Activated CD4-positive, alpha-beta T cell treated with anti-CD3 and anti-CD28 coated beads for 48 hours (primary cell): ENCODE measurements at places on chromosomes 5 and 9.

- DNase-seq = peak; percentile 83
Measured at GRCh38 chr5:73160239-73160671, 12.7 kb upstream of the TMEM174 start.

- DNase-seq = no peak
Measured at GRCh38 chr5:10077791-10078545, 171.7 kb downstream of the ATPSCKMT start.

GRCh38 chr9:120965344-120966012, 38.9 kb upstream of the TRAF1 start:
- DNase-seq = no peak

DNA sequence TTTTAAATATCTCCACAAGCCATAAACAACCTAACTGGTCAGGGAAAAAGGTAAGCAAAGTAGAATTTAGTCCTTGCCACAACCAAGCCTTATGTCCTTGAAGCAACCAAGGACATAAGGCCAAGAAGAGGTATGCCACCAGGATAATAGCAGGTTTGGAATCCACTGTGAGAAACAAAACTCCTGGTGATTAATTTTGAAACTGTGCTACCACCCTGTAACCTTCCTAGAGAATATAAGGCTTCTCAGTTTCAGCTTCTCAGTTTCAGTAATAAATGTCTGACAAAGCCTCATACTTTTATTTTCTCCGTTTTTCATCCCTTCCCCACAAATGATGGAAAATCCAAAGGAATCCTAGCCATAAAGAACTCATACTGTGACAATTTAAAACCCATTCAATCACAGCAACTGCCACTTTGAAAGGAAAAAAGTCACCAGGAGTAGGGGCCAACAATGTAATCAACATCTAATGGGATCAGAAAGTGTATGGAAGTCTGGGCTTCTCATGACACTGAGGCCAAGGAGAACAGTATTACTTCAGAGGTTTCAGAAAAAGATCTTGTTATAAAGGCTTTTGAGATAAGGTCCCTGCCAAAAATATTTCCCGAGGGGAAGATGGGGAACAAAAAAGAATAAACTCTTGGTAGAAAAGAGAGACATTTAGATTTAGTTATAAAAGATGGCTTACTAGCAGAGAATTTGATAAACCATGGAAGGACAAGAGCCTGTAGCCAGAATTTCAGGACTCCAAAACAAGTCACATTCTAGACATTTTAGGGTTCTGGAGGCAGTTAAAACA, 189.2 kb downstream of the TSSK1B start:
- no peak for DNase-seq

GRCh38 chr5:39092581-39093351, 18.6 kb upstream of the RICTOR start:
- DNase-seq = no peak

- peak; percentile 48 for DNase-seq
Measured at GRCh38 chr5:91219803-91220371, 163.2 kb downstream of the ARRDC3 start.

GRCh38 chr5:98763001-98763630, 10.3 kb upstream of the RGMB start:
- DNase-seq = no peak

DNA sequence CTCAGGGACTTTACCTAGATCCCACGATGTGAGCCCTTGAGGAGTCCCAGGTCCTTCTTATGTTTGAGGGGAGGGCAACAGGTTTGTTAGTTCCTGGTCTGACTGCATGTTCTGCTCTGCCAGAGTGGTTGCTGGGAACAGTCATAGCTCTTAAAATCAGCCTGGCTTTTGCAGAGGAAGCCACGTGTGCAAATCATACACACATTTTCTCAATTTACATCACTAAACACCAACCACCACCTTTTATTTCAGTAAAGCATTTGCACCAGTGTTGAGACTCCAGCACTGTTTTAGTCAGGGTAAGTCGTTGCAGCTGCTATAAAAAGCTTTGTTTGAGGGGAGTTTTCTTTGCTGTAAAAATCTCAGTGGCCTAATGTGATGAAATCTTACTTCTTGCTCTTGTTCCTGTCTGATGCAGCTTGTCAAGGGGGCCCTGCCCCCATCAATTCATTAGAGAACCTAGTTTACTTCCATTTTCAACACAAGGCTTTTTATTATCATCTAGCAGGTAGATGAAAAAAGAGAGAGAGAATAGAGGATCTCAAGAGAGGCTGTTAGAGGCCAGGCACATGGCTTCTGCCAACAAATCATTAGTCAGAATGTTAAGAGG, 70.3 kb upstream of the VCAN start:
- no peak for DNase-seq

- no peak for DNase-seq
Measured at GRCh38 chr5:164296603-164297080, 791.2 kb downstream of the MAT2B start.

DNA sequence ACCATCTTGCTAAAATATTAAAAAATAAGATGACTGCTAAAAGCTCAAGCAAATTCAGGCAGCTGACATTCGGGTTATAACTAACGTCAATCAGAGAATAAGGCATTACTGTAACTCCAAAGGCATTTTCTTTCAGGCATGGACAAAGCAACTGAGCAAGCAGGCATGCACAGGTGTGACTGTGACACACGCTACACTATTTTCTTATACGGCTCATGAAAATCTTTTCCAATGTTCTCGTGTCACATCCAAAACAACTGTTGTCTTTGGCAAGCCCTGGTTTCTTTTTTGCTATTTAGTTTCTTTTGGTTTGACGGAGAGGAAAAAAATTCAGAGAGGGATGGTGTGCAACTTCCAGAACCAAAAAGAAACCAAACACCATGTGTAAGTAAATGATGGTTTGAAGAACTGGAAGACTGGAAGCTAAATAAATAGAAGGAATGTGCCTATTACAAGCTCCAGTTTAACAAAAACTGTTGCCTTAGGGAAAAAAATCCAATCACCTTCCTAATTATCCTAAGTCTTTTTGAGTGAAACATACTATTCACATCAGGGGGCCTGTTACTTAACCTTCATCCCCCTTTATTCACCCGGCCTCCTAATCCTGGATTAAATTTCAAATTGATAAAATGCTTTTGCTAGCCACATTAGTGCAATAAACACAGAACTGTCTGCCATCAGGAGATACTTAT, 277.6 kb downstream of the PSAT1 start:
- DNase-seq = no peak

DNA sequence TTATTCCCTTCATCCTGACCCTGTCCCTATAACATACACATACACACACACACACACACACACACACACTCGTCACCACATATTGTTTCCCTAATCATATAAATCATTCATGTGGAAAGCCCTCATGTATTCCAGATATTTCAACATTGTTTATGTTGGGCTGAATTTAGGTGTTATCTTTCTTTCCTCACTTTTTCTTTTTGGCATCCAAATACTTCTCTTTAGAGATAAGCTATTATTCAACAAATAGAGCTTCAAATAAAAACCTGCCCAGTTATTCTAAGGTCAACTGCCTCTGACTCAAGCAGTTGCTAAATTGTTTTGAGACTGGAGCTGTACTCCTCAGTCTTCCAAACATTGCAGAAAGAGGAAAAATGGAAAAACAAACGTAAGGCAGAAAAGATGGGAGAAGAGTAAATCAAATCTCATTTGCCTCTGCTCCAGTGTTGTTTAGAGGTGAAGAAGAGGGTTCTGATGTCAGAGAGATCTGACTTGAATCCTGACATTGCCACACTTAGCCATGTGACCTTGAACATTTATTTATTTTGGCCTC, 215.7 kb downstream of the GAS1 start:
- DNase-seq = no peak

DNA sequence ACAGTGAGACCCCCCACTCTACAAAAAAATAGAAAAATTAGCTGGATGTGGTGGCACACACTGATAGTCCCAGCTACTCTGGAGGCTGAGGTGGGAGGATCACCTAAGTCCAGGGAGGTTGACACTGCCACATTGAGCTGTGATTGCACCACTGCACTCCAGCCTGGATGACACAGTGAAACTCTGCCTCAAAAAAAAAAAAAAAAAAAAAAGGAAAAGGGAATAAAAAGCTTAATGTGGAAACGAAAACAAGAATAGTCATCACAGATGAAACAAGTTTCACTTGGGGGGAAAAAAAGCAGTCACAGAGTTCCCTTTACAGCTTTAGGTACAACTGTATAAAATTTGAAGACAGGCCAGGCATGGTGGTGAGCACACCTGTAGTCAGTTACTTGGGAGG, 84.2 kb downstream of the FNBP1 start:
- DNase-seq = no peak

DNA sequence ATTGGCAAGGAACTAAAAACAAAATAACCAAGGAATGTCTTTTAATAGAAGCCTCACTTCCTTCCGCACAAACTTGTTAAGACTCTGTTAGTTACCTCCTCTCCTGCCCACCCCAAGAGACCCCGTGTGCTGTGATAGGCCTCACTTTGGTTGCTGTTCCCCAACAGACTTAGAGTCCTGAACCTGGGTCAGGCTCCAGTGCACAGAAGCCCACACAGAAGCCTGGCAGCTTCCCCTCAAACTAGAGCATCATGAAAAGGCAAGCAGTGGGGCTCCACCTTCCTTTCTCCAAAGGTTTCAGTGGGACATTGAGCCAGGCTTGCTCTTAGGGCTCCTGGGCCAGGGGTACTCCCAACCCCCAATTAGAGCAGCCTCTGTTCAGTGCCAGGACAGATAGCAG, 230.5 kb downstream of the ESM1 start:
- DNase-seq = no peak

- no peak for DNase-seq
Measured at GRCh38 chr5:125914471-125914870, 508.7 kb upstream of the GRAMD2B start.

DNA sequence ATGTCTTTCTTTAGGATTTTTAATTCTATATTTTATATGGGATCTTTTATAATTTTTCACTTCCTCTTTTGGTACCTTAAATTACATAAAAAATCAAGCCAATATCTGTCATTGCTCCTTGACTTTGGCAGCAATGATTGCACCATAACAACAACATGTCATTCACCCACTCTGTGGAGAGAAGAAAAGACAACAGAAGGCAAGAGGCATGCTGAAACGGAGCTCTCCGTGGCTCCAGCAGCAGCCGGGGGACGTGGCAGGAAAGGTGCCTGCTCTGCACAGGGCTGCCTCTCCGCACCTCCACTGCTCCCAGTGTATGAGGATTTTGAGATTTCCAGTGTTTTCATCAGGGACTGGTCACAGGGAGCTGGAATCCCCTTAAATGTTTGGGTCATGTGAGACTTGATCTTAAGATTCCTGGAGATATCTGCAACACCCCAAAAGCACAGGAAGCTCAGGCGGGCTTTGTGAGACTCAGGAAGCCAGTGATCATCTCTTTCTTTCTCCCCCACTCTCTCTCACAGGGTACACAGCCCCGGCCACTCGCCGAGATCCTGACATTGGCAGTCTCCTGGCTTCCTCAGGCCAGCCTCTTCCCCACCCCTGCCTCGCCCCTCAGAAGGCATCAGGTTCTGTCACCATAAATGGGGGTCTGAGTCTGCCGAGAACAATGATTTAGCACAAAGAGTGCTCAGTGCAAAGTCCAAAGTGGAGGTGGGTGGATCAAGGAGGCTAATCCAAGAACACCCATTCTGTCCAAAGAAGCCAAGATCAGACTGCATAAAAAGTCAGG, 74.6 kb downstream of the ACTL7B start:
- no peak for DNase-seq
